ENCODE measurements at places on chromosomes 12 and 14.

GRCh38 chr14:100297320-100298300 lies 8.6 kb downstream of the SLC25A29 start:
- peak; percentile 67 for DNase-seq

GRCh38 chr14:76320486-76320885 lies 55.5 kb upstream of the ESRRB start:
- DNase-seq, result no peak

- no peak for DNase-seq
These were observed 24.5 kb downstream of the SLC16A7 start for GRCh38 chr12:59620326-59620725.

- peak; percentile 58 for DNase-seq
These were observed 20.6 kb upstream of the SNRPF start for GRCh38 chr12:95838125-95838524.

- DNase-seq, result peak; percentile 78
These were observed 6.9 kb upstream of the DCN start for GRCh38 chr12:91189516-91189915.

- no peak for DNase-seq
These were observed 218.6 kb upstream of the ATP2B1 start for GRCh38 chr12:89927226-89927698.

- DNase-seq, result peak; percentile 74
These were observed 91.8 kb downstream of the EML1 start for GRCh38 chr14:99884834-99885648.

GRCh38 chr14:36655963-36656686 lies 5.5 kb upstream of the PAX9 start:
- no peak for DNase-seq

DNA sequence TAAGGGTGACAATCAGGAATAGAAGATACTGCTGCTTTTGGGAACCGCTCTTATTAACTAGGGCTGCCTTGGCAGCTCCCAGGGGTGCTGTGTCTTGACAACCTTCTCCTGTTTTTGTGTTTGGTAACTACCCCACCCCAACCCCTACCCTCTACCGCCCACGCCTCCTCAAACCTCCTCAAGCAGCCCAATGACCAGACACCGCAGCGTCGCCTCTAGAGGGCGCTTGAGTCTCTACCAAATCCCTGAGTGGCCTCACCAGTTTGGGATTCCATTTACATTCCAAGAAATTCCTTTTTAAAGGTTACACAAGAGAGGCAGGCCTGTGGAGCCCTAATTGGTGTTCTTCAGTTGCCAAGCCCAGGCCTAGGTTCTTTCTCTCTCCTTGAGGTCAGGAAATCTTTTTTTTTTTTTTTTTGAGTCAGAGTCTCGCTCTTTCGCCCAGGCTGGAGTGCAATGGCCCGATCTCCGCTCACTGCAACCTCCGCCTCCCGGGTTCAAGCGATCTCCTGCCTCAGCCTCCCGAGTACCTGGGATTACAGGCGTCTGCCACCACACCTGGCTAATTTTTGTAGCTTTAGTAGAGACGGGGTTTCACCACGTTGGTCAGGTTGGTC lies 72.4 kb upstream of the USP44 start:
- DNase-seq, result peak; percentile 83

DNA sequence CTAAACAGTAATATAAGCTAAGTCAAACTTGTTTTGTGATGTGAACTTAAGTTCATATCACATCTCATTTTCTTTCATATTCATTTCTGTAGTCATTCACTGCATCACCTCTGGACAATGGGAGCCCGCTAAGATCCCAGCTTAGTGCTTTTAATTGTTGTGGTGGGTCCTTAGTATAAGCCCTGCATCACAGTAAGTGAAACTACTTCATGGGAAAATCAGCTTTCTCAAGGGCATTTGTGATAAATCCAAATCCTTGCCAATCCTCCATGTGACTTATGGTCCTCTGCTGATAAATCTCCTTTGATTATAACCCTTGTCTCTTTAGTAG lies 98.3 kb downstream of the PLEKHA5 start:
- DNase-seq, result no peak

GRCh38 chr12:40832668-40833067 lies 140.4 kb downstream of the CNTN1 start:
- DNase-seq, result no peak

DNA sequence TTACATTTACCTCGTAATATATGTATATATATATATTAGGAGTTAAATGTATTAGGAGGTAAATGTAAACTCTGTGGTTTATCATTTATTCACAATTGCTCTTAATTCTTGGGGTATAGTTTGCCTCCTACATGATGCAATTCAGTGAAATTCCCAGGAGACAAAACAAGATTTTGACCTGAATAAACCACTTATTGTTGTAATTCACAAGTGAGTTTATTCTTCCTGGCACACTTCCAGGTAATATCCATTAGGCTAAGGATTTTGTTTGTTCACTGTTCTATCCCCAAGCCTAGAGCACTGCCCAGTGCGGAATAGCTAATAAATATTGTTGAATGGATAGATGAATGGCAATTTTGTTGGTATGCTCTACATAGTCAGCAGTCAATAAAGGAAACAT lies 3.0 kb downstream of the SMIM10L1 start:
- DNase-seq, result peak; percentile 32

Data from astrocyte of the spinal cord (primary cell).